ENCODE measurements at places on chromosomes 2 and 18.

DNA sequence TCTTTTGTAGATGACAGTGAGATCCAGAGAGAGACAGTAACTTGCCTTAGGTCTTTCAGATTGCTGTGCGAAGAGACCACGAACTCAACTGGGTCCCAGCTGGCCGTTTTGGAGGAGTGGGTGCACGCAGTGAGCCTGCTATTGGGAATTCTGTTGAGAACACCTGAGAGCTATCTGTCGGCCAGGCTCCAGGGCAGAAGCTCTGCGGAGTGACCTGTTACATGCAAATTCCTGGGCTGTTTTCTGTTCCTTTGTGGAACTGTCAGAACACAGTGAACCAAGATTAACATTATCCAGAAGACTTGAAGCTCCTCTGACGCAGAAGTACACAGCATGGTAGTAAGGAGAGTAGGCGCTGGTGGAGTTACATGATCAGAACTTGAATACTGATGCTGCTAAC lies 99.5 kb upstream of the LMAN1 start:
- no peak for DNase-seq

DNA sequence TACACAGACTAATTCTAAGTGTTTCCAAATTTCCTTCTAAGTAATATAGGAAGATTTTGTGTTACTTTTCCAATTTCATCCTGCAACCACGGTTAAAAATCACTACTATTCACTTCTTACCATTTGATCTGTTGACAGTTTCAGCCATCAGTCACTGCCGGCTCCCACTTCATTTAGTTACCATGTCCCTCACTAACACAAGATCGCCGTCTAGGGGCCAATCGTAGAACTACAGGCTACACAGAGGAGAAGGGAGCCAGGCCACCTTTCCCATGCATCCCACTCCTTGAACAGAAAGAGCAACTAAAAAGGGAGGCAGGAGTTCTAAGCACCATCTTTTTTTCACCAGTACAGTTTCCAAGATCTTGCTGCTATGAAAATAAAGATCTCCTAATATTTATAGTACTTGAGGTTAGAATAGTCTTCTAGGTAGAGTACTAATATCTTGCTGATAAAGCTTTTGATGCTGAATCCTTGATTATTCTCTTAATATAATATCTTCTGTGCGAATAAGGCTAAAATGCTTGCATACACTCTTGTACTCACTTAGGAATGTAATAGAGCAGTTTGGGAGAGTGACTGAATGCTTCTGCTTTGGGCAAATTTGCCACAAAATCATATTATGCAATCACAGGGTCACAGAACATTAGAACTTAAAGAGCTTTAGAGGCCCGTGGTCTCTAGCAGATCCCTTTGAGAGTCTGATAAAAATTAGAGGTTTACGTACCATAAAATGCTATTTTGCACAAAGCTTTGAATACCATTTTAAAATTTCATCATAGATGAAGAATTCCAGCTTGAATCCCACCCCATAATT lies 39.5 kb upstream of the CYP1B1 start:
- peak; percentile 95 for DNase-seq

DNA sequence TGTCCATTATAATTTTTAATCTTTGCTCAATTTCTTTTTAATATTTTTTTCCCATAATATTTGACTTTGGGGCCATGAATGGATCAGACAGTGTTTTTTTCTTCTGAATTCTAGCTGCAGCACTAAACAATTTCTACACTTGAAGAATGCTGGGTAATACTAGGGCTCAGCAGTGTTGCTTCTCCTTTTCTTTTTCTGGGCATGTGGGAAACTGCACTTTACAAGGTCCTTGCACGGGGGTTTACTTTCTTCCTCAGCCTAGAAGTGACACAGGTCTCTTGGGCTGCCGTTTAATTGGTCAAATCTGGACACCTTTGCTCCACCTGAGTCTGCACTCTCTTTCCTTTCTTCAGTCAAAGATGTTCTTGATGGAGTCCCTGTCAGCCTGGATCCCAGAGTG lies 135.4 kb upstream of the APCDD1 start:
- DNase-seq: no peak

DNA sequence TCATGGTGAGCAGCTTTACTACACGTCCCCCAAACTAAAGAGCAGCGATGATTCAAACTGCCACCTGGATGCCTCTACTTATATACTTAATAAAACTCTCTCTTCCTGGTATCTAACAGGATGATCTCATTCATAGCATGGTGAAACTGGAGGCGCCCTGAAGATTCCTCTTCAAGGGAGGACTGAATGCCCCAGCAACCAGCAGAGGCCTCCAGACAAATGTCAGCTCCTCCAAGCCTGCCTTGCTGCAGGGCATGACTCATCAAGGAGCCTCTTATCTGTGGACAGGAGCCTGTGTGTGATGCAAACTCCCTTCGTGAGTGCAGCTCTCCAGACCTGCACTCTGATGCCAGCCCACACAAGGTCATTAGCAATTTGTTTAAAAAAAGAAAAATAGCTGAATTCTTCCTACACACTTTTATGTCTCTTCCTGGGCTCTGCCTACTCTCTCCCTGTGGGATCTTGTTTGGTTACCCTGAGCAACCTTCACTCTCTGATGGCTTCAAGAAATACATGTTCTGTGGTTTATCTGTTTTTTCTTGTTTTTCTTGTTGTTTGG lies 30.2 kb downstream of the LONRF2 start:
- DNase-seq: no peak

DNA sequence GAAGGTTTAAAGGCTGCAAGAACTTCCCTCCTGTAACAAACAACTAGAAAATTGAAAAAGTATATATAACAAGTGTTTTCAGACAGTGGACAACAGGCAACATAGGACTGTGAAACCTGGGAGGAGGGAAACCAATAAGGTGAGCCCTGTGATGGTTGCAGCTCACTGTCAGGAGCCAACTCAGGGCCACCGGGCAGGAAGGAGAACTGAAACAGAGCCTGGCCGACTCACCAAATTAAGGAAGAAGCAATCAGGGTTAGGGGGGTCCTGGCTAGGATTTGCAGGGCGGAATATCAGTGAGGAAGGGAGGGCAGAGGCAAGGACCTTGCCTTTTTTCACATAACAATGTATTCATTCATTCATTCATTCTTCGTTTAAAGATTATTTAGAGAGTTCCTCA lies 21.8 kb upstream of the CNRIP1 start:
- no peak for DNase-seq

DNA sequence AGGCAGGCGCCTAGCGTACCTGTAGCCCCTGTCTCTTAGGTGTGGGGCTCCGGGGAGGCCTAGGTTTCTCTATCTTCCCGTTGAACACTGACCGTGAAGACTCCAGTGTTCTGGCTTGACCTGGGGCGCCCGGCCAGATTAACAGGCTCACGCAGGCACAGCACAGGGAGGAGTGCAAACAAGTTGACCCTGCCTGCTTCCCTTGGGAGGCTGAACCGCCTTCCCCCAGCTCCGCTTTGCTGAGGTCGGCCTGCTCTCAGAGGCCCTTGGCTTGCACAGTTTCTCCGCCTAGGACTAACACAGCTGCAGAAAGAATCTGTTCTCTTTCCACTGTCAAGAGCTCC lies 567 bp downstream of the PCYOX1 start:
- no peak for DNase-seq

DNA sequence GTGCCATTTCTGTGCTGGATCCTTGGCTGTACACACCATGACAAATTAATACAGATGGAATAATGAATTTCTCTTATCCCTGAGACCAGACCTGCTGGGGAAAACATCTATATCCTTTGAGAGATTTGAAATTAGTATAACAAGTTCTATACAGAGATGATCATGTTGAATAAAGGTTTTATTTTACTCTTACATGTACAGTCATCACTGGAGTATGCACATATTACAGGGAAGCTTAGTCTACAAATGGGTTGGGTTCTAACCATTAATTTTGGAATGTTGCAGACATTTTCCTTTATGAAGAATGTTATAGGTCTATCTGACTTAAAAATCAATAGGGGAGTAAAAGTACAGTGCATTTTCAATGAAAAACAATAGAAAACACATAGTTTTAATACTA lies 29.9 kb upstream of the MMADHC start:
- no peak for DNase-seq

- DNase-seq: no peak
Observed at GRCh38 chr2:127170021-127170420, 50.1 kb downstream of the CYP27C1 start.

Data from NCI-H1694 (cell line).